Stimulated activated CD8-positive, alpha-beta memory T cell treated with anti-CD3 and anti-CD28 coated beads, Interleukin-7, amount 100 ng/mL, for 1 hour (primary cell): ENCODE measurements at places on chromosomes 12 and 14.
A peak's percentile ranks its signal among the peaks of the same experiment; 100 is the strongest.

DNA sequence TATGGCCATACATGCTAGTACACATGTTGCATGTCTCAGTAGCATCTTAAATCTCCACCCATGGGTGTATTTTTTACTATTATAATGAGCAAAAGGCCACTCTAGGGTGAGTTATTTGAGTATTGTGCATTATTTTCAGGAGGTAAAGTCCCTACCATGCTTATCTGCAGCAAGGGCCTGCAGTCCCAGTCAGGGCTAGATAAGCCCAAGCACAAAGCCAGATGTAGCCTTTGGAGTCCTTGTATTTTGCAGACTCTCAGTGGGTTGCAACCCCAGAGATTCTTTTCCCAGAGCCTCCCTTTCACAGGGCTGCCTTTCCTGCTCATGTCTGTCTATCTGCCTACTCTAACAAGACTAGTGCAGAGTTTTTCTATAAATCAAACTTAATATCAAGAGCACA is 295.3 kb downstream of the IPO8 start:
- DNase-seq = no peak

DNA sequence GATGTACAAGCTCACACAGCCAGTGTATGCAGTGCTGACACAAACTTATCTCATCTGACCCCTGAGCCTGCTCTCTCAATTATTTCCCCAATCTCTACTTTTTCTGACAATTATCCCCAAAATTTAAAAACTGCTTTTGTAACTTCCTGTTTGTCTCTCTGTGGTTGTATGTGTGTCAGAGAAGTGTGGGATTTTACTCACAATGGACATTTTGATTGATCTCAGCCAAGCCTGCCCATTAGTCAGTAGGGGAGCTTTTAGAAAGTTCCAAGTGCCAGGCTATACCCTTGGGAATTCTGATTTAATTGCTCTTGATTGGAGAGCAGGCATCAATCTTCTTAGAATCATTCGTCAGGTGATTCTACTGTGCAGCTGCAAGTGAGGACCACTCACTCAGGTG is 64.9 kb upstream of the LMNTD1 start:
- DNase-seq = no peak

- no peak for DNase-seq
Measured at GRCh38 chr12:19215115-19215514, 85.6 kb downstream of the PLEKHA5 start.

DNA sequence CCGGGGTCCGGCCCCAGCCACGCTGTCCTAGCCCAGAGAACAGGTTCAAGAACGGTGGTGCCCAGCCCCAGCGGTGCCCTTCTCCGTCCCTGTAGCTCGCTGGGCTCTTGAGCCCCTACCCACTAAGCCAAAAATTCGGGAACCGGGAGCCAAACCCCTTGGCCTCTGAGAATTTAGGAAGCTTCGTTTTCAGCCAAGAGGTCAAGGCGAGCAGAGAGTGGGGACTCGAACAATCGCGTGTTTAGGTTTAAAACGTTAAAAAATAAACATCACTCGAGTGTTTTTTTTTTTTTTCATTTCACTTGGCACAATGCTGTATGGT is 6.2 kb downstream of the SIX1 start:
- DNase-seq = no peak

DNA sequence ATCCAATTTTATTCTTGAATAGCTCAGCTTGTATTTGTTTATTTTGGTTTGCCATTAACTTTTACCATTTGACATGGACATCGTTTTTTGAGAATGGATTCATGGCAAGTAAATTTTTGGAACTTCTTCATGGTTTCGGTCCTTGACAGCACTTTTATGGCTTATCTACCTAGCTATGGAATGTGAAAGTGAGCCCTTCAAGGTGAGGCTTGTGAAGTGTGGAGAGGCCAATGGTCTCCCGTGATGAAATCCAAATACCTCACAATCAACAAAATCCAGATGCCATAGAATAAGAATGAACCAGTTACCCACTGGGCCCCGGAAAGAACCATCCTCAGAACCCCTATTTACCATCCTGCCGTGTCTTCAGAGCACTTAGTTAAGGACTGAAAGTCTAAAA is 978.8 kb downstream of the FSCB start:
- DNase-seq = no peak

DNA sequence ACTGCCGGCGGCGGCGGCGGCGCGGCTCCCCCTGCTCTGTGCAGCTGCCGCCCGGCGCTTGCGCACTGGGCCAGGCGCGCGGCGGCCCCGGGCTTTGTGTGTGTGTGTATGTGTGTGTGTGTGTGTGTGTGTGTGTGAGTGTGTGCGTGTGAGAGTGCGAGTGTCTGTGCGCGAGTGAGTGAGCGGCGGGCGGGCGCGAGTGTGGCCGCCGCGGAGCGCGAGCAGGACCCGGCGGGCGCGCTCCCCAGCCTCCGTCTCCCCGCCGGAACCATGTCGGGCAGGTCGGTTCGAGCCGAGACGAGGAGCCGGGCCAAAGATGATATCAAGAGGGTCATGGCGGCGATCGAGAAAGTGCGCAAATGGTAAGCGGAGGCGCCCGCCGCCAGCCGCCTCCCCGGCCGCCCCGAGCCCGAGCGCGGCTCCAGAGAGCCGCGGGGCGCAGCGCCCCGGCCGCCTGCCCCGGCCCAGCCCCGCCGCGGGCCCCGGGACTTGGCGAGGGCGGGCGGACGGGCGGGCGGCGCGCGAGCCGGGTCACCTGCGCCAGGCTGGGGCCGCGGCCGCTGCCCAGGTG is at the start of gene BCL7A:
TSS of gene BCL7A (plus strand) at position 63 of the 571 bp plus-strand sequence. CDS start at position 271, 208 bp downstream.
- no peak for DNase-seq

GRCh38 chr12:76891609-76892008 is 12.8 kb upstream of the CSRP2 start:
- DNase-seq = no peak

GRCh38 chr12:24698972-24699371 is 249.9 kb downstream of the BCAT1 start:
- no peak for DNase-seq

DNA sequence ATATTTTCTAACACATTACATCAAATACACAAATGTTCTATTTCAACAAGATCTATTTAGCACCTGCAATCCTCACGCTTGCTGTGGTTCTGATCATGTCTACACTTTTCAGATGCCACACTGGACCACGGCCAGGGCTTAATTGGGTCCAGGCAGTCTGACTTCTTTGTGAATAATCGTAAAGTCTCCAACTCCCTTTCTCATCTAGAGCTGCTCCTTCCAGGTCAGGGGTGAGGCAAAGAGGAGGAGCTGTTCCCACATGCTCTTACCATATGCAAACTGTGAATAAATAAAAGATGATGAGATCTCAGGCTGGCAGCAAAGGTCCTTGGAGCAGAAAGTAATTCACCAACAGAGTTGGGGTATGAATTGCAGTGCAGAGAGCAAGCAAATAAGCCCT is 316.6 kb downstream of the GLT1D1 start:
- DNase-seq = no peak

DNA sequence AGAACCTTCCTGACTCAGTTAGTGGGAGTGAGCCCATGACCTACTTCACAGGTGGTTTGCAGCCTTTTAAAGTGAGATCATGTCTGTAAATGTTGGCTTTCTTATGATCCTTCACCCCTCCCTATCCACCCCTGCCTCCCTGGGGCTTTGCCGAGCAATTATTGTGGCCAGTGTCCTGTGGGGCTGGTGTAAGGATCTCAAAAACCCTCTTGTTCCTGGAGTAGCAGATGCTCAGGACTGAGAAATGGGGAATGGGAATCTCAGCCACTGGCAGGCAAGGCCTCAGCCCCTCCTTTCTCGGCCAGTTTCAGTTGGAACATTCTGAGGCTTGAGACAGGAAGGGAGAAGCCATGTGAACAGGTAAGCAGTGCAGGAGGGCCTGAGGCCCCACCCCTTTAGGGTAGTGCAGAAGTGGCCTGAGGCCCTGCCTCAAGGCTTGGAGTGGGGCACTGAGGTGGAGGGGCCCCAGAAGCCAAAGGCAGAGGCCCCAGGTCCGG is 53.8 kb downstream of the PLEKHG3 start:
- DNase-seq = no peak

GRCh38 chr12:76957301-76957700 is 78.5 kb upstream of the CSRP2 start:
- DNase-seq = no peak

- no peak for DNase-seq
Measured at GRCh38 chr14:33709711-33710110, 241.2 kb downstream of the EGLN3 start.

GRCh38 chr14:39991041-39991440 is 558.8 kb upstream of the FBXO33 start:
- no peak for DNase-seq

DNA sequence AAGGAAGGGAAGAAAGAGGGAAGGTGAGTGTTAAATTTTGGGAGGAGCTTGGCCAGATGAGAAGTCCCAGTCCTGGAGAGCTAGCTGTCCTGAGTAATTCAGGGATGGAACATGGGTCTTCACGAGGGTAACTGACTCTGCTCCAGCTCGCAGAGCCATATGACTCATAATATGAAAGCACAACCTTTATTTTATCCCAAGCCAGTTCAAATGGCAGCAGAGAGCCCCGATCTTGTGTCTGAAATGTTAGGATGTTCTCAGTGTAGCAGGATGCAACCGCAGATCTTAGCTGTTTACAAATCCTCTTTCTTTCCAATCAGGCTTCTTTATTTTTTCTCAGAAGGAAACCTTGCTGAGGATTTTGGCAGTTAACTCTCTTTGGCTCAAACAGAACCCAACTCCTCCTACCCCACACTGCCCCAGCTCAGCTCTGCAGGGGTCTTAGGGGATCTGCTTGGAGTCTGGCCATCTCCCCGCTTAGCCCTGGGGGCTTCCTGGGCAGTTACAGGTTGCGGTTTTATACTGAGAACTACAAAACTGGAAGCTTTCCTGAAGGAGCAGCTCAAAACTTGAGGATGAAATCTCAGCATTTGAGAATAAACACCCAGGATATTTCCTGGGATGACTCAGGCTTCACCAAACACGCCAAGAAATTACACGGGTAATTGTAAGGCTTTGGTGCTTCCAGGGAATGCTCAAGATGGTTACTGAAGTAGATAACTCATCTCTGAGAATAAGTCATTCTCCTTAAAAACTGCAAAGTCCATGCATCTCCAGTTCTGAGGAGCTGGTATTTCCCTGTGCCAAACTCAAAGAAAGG is 92.5 kb downstream of the VCPKMT start:
- no peak for DNase-seq

DNA sequence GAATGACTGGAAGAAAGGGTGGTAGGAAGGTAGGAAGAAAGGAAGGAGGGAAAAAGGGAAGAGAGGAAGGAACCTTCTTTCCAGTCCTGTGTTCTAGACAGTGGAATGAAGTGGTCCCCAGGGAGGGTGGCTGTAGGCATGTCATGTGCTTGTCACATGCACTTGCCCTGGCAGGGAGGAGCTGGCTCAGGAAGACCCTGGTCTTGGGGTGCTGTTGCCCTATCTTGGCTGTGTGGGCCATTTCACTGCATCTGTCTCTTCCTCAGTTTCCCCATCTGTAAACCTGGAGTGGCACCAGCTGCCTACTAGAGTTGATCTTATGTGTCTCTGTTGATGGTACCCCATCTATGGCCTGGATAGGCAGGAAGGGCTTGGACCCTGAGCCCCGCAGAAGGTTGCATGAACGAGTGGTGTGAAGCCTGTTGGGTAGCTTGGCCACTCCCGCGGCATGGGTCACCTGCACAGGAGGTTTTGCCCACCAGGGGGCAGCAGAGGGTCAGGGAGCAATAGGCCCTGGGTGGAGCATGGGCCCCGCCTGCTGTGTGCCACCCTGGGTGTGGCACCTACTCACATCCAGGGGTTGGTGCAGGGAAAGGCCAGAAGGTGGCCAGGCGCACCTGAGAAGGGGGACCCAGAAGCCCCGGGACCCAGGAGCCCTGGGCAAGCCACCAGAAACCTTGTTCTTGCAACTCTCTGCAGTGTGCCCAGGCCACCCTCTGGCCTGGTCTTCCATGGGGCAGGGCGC is 25.1 kb downstream of the MEG3 start:
- DNase-seq = peak; percentile 44

GRCh38 chr14:74913986-74914573 is 9.0 kb downstream of the RPS6KL1 start:
- no peak for DNase-seq

GRCh38 chr14:62301080-62301479 is 538.9 kb downstream of the SNAPC1 start:
- no peak for DNase-seq

GRCh38 chr14:35499180-35499579 is 34.8 kb upstream of the INSM2 start:
- no peak for DNase-seq

DNA sequence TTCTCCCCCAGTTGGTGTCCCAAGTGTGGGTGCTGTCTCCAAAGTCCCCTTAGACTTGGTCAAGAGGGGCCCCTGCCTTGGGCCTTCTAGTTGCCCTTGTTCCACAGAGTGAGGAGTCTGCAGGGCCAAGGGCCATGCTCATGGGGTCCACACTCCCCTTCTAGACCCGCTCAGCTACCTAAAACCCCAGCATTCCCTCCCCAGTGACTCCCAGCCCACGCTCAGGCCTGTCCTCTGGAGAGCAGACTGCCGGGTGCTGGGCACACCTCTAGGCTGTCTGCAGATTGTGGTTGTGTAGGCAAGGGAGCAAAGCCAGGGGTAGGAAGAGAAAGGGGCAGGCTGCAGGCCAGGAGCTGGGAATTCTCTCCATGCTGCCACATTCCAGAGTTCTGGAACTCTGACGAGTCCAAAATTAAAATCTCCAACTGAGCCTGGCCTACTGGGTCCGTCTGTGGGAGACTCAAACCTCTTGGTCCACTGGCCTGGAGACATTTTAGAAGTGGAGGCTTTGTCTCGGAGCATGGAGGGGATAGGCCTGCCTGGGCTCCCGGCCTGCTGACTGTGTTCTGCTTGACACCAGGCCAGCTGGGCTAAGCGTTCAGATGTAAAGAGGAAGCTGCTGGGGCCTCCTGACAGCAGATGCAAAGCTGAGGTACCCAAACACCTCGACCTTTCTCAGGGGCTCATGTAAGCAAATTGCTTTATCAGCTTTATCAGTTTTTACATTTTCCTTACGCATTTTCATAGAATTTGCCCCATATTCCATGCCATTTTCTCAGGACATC is 13.7 kb upstream of the KRT5 start:
- DNase-seq = no peak

DNA sequence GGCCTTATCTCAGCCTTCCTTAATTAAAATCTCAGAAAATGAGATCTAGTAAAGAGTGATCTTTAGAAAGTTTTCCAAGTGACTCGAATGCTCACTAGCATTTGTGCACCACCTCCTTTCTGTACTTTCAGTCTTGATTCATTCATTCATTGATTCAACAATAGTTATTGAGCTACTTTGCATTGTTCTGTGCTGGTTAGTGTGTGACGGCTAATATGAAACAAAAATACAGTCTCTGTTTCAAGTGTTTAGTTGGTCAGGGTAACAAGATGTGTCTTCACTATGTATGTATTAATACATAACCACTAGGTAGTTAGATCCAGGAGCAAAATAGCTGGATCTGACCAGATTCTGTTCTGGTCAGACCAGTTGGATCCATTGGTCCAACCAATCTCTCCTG is 100.9 kb downstream of the FAR2 start:
- DNase-seq = no peak

DNA sequence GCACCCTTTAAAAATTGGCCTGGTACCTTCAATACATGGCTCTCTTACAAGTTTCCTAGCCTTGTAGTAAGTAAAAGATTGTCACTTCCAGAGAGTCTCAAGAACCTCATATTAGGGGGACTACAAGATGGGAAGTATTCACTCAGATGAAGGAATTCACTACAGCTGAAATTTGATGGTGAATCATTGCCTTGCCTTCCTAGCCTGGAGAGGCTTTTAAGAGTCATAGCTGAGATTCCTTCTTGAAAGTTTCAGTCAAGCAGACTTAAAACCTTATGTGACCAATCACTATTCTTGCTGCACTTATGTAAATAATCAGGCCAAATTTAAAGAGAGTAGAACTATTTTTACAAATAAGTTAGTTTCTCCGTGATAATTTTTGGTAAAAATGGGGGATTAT is 451.6 kb downstream of the TRHDE start:
- DNase-seq = no peak
